H1 (cell line): ENCODE measurements at places on chromosomes 12 and 14.

DNA sequence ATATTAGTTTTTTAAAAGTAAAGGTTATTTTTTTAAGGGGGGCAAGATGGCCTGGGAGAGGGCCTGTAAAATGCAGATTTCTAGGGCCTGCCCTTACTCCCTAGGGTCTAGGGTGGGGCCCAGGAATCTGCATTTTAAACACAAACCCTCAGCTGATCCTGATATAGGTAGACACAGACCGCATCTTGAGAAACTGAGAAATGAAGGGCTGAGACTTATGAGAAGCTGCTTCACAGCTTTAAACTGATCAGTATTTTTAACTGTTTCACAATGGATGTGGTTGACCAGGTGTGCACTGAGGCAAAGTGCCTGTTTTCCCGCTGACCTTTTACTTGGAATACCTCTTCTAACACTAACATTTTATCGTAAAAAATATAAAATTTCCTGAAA is 84.0 kb downstream of the CCDC88C start:
- no peak for DNase-seq
- H3K4me1 ChIP-seq = no peaks in the 10 kb centered on the region
- no peak overlapping the region for H3K4me3 ChIP-seq
- no peaks in the 10 kb centered on the region for H3K27me3 ChIP-seq

GRCh38 chr12:100963381-100963780 is 168.8 kb downstream of the ANO4 start:
- no peaks in the 10 kb centered on the region for H3K36me3 ChIP-seq
- no peak overlapping the region for H3K4me3 ChIP-seq
- no peaks in the 10 kb centered on the region for H3K27me3 ChIP-seq
- H3K27ac ChIP-seq = no peak overlapping the region
- H3K4me1 ChIP-seq = no peaks in the 10 kb centered on the region
- DNase-seq = no peak

DNA sequence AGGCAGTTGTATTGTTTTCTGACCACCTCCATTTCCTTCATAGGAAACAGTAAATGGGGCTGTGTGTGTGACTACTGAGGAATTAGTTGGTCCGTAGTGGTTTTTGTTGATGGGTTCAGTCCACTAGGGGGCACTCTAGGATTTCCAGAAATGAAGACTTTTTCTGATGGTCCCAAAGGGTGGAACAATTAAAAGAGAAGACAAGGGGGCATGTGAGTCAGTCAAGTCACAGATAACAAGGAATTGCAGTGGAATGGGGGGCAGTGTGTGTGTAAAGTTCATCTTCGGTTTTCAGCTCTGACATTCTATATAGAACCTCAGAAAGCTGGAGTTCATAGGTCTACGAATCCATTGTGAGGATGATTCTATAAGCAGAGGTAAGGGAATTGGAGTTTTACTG is 186.6 kb upstream of the OR4E1 start:
- H3K4me1 ChIP-seq = no peaks in the 10 kb centered on the region
- H3K27ac ChIP-seq = no peak overlapping the region
- no peak for DNase-seq
- no peaks in the 10 kb centered on the region for H3K36me3 ChIP-seq

- DNase-seq = no peak
- no peaks in the 10 kb centered on the region for H3K36me3 ChIP-seq
- H3K4me1 ChIP-seq = 0 out of 2 replicates have a peak, but pooled peaks cover 4% of the 10 kb centered on the region
- no peak overlapping the region for H3K27ac ChIP-seq
- H3K4me3 ChIP-seq = no peak overlapping the region
Measured at GRCh38 chr12:13436696-13437391, 240.3 kb downstream of the EMP1 start.

DNA sequence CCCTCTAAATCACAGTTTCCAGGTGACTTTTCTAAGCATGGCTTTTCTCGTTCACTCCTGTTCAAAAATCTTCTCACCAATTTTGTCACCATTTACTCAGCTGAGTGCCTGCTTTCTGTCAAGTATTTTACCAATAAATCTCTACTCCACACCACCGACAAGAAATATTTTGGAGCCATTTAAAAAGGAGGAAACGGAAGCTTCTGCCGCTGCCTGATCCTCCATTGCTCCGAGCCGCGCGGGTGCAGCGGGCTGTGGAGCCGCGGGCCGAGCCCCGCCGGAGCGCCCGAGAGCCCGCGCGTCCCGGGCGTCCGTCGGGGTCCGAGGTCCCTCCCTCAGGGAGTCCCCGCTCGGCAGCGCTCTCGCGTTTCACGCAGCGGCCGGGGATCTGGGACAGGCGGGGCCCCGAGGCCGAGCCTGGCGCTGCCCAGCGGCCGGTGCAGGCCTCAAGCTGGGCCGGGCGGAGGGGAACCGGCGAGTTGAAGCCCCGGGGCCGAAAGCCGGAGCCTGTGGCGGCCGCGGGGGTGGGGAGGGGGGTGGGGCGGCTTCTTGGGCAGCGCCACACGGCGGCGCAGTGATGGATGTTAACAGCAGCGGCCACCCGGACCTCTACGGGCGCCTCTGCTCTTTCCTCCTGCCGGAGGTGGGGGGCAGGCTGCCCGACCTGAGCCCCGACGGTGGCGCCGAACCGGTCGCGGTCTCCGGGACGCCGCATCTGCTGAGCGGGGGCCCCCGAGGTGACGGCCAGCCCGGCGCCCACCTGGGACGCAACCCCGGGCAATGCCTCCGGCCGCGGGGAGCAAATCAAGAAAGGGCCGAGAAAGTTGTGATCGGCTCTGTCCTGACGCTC is 1.1 kb upstream of the HEBP1 start:
- H3K4me3 ChIP-seq = peak overlapping the region; percentile 87
- 0 out of 2 replicates have a peak overlapping the region, but pooled peaks have one; percentile 53 for H3K27ac ChIP-seq
- peaks cover 12% of the 10 kb centered on the region for H3K4me1 ChIP-seq
- DNase-seq = peak; percentile 71
- H3K36me3 ChIP-seq = no peaks in the 10 kb centered on the region

GRCh38 chr14:53608369-53608768 is 348.3 kb downstream of the BMP4 start:
- no peaks in the 10 kb centered on the region for H3K36me3 ChIP-seq
- H3K4me1 ChIP-seq = no peaks in the 10 kb centered on the region
- H3K4me3 ChIP-seq = no peak overlapping the region
- no peak overlapping the region for H3K27ac ChIP-seq
- H3K27me3 ChIP-seq = no peaks in the 10 kb centered on the region

DNA sequence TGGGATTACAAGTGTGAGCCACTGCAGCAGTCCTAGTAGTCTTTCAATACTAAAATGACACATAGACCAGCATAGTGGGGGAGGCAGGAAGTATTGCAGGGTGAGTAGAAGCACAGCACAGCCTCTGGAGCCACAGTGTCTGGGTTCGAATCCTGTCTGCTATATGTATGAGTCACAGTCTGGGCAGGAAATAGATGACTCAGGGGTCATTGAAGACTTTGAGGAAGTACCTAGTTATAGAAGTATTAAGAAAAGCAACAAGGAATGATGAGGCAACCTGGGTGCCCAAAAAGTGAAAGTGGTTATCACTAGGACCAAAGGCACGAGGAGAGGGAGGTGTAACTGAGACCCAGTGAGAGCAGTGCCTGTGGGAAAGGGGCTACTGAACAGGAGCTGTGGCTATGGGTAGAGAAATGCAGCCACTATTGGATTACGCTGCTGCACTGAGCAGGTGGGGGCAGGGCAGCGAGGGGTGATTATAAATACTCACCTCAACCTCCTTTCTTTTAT is 124.0 kb downstream of the PDE3A start:
- no peak for DNase-seq
- no peaks in the 10 kb centered on the region for H3K36me3 ChIP-seq
- no peaks in the 10 kb centered on the region for H3K27me3 ChIP-seq
